ENCODE measurements at places on chromosomes 3 and 15.

GRCh38 chr15:49458145-49458544 lies 35.1 kb downstream of the FGF7 start:
- no peak for DNase-seq

DNA sequence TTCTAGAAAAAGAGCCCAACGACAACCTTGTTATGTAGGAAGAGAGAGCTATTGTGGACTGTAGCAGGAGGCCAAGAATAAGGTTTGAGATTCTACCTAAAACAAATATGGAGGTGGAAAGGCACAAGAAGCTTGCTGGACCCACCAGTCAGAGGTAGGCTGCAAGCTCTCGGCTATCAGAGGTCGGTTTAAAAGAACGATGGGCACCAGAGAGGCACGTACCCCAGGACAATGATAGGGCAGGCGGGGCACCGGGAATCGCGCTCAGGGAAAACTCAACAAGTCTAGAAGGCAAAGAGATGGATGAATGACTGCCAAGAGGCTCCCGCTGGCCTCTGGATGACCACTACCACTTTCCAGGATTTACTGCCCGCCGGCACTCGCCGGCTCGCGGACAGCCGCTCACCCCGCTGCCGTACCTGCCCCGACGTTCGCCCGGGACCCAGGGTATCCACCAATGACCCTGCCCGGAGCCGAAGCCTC lies 1.1 kb downstream of the HDGFL3 start:
- peak; percentile 59 for DNase-seq

DNA sequence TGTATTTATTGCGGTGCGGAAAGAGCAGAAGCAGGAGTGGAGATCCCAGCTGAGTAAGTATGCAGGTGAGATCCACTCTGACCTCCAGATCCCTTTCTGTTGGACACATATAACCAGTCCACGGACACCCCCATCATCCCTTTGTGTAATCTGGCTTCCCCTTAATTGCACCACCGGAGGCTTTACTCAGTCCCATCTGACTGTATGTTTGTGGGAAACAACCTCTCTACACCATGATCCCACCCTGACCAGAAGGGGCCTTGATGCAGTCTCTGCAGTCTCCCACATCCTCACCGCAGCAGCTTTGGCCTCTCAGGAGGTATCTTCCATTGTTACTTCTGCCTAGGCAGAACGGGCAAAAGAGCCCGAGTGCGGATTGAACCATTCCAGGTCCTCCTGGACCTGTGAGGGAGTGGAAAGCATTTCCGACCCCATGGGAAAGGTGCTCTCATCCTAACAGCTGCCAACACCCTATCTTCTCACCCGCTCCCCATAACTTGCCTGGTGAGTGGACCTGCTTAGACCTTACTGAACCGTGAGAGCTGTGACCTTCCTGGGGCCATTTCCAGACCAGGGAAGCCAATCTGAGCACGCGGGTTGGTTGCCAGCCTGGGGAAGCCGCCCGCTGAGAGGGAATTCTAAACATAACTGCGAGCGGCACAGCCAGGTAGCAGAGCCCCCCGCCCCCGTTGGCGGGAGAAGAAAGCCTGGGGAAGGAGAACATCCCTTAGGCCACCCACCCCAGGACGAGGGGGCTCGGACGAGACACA lies 1.1 kb downstream of the SLCO2A1 start:
- peak; percentile 60 for DNase-seq

DNA sequence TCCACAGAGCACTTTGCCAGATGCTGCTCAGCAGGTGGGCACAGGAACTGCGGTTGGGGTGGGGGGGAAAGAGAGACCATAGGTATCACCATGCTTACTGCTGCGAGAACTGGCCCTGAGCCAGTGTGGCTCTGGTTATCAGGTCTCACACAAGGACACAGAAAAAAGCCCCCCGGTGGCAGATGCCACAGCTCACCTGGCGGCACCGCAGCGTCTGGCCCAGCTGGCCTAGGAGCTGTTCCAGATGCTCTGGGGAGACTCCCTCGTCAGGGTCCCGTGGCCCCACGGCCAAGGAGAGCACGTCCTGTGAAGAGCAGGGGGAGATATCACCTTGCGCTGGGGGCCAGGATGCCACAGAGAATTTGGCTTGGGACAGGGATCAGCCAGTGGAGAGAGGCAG lies 10.8 kb downstream of the CDAN1 start:
- no peak for DNase-seq

GRCh38 chr3:194585880-194586281 lies 47.3 kb downstream of the TMEM44 start:
- DNase-seq = peak; percentile 71

DNA sequence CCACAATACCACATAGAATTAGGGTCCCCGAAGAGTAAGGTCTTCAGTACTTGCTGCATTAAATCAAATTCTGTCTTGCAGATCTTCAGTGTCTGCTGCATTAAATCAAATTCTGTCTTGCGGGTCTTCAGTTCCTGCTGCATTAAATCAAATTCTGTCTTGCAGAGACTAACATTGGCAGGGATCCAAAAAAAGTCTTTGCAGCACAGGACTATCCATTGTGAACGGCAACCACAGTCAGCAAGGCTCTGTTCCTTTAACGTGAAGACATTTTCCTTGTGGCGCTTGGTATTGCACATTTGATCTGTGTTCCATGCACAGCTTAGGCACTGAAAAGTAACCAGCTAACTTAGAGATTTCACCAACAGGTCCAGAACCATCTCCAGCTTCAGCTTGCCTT lies 46.8 kb upstream of the POMGNT2 start:
- DNase-seq = no peak

GRCh38 chr3:15685927-15686326 lies 84.4 kb downstream of the BTD start:
- DNase-seq = peak; percentile 81

- no peak for DNase-seq
Observed at GRCh38 chr3:96086018-96086417, 728.4 kb upstream of the EPHA6 start.

DNA sequence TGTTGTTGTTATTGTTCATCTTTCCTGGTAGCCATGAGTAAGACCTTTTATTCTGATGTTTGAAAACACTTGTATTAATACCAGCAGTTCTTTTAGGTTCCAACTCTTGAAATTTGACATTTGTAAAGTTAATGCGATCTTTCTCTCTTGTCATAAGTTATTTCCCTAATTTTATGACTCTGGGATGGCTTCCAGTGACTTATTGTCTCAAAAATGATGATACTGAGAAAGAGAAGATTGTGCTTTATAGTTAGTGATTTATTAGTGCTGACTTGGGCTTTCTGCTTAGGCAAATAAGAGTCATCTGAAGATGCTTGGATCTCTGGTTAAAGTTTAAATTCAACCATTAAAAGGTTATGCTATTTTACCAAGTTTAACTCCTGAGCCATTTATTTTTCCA lies 715.2 kb downstream of the GRM7 start:
- no peak for DNase-seq

GRCh38 chr3:32140943-32141342 lies 34.5 kb downstream of the GPD1L start:
- DNase-seq = no peak

DNA sequence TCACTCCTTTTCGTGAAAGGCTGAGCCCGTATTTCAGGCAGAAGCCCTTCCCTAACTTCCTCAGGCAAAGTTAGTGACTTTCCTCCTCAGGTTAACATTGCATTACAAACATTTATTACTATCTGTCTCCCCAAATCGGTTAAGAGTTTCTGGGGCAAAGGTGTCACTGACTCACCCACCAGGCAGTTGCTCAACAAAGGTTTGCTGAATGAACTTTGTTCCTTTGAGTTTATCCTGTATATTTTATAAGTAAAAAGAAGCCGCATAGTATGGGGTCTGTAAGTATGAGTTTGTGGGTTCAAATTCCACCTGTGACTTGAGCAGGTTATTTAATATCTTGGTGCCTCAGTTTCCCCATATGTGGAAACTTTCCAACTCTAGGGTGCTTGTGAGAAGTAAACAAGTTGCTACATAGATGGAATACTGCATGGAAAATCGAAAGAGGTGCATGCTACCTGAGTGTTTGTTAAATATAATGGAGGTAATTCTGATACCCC lies 177.7 kb downstream of the THRB start:
- no peak for DNase-seq

- DNase-seq = no peak
Observed at GRCh38 chr3:53273146-53273670, 17.4 kb upstream of the TKT start.

DNA sequence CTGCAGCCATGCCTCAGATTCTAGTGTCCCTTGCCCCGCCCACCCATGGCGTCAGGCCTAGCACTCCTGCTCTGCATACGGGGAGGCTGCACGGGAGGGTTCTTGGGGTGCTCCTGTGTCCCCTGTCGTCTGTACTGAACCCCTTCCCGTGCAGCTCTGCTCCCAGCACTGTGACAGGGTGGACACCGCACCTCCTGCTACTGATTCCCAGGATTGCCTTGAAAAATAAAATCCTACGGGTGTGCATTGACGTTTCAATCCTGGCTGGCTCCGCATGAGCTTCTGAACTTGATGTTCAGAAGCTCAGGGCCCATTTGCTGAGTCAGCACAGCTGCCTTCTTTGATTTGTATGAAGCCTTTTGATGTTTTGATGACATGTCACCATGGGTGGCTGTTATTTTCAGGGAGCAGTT lies 176.4 kb downstream of the APBA2 start:
- DNase-seq = peak; percentile 31

GRCh38 chr3:168117059-168117458 lies 21.3 kb upstream of the GOLIM4 start:
- DNase-seq = no peak

- DNase-seq = no peak
Observed at GRCh38 chr15:90787881-90788280, 70.7 kb downstream of the BLM start.

DNA sequence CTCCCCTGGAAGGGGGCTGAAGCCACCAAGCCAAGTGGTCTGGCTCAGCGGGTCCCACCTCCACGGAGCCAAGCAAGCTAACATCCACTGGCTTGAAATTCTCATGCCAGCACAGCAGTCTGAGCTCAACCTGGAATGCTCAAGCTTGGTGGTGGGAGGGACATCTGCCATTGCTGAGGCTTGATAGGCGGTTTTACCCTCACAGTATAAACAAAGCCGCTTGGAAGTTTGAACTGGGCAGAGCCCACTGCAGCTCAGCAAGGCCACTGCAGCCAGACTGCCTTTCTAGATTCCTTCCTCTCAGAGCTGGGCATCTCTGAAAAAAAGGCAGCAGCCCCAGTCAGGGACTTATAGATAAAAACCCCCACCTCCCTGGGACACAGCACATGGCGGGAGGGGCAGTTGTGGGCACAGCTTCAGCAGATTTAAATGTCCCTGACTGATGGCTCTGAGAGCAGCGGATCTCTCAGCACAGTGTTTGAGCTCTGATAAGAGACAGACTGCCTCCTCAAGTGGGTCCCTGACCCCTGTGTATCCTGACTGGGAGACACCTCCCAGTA lies 23.2 kb upstream of the IGSF10 start:
- peak; percentile 57 for DNase-seq

GRCh38 chr3:115655761-115656282 lies 32.5 kb downstream of the GAP43 start:
- no peak for DNase-seq

GRCh38 chr3:157573281-157573680 lies 70.1 kb upstream of the VEPH1 start:
- no peak for DNase-seq

DNA sequence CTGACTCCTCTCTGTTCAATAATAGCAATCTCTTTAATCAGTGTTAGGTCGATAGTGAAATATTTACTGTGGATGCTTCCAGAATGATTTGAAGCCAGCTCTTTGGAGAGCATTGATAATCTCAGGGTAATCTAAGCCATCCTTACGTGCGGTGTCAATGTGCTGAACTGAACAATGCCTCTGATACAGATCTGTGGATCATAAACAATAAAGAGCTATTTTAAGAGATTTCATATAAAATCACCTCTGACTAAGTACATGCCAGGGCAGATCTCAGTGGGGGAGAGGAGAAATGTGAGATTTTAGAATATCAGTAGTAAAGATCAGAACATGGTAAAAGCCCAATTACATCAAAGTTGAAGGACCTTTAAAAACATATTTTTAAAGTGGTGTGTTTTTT lies 319.3 kb upstream of the GBE1 start:
- DNase-seq = no peak

- no peak for DNase-seq
Observed at GRCh38 chr3:64717872-64718613, 30.2 kb upstream of the ADAMTS9 start.

GRCh38 chr15:98804057-98804380 lies 155.7 kb downstream of the IGF1R start:
- DNase-seq = no peak

DNA sequence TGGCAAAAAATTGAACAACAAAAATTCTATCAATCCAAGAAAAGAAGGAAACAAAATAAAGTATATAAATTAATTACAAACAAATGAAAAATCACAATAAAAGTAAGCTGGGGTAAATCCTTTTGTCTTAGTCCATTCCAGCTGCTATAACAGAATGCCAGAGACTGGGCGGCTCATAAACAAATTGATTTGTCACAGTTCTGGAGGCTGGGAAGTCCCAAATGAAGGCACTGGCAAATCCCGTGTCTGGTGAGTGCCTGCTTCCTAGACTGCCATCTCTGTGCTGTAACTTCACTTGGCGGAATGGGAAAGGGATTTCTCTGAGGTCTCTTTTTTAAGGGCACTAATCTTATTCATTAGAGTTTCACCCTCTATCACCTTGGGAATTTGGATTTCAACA lies 53.6 kb upstream of the RPL35A start:
- DNase-seq = no peak

- no peak for DNase-seq
Observed at GRCh38 chr3:150673966-150674365, 29.8 kb downstream of the ERICH6 start.

DNA sequence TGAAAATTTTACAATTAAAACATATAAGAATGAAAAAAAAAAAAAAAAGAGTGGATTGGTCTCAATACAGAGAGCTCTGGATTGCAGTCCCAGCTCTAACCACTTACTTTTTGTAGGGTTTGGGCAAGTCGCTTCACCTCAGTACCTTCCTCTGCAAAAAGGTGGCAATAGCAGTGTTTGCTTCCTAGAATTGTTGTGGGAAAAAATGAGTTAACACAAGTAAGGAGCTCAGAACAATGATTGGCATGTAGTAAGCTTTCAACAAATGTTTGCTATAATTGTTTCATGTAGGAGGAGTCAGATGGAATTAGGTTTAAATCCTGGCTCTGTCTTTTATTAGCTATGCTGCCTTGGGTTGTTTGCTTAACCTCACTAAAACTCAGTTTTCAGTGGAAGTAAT lies 425.2 kb upstream of the TBL1XR1 start:
- DNase-seq = no peak

GRCh38 chr15:39580485-39581241 lies at the start of gene THBS1:
TSS of gene THBS1 (plus strand) at chr15:39581079. CDS start at chr15:39581858, 779 bp downstream.
- DNase-seq = peak; percentile 99

Measured in islet precursor cell (in vitro differentiated cells).